Ammon's horn (tissue), 1 donor: ENCODE measurements at places on chromosomes 1 and 21.

DNA sequence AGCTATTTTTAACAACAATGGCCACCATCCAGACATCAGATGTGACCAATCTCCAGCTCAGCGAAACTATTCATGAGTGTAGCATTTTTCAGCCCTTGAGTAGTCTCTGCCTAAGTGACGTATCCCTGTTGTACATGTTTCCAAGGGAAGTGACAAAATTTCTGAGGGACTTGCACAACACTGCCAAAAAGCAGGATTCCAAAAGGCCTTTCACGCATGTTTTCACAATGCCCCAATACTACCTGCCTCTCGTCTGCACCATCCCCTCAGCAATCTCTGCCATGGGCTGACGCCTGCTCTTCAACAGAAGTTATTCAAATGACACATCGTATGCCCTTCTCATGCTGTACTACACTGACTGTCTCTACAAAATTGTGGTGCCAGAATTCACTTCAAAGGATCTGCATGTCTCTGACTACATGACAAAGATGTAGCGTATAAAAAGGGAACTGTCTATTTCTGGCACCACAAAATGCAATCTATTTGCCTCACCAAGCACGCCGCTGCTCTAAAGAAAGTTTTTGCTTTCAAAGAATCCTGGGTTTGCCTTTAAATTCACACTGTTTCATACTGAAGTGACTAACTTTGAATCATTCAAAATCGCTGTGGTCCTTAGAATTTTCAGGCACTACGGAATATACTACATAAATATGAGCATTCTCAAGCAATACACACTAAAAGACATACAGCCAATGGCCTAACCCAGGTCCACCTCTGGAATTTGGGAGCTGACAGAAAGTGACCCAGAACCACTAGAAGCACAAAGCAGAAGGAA lies 32.9 kb downstream of the JAK1 start:
- peak; percentile 57 for DNase-seq

GRCh38 chr1:109112056-109112651 lies 1.8 kb upstream of the ELAPOR1 start:
- peak; percentile 52 for DNase-seq

GRCh38 chr1:168224991-168225390 lies 813 bp upstream of the SFT2D2 start:
- DNase-seq = no peak

GRCh38 chr1:63857478-63857877 lies 83.7 kb downstream of the ROR1 start:
- DNase-seq = no peak

DNA sequence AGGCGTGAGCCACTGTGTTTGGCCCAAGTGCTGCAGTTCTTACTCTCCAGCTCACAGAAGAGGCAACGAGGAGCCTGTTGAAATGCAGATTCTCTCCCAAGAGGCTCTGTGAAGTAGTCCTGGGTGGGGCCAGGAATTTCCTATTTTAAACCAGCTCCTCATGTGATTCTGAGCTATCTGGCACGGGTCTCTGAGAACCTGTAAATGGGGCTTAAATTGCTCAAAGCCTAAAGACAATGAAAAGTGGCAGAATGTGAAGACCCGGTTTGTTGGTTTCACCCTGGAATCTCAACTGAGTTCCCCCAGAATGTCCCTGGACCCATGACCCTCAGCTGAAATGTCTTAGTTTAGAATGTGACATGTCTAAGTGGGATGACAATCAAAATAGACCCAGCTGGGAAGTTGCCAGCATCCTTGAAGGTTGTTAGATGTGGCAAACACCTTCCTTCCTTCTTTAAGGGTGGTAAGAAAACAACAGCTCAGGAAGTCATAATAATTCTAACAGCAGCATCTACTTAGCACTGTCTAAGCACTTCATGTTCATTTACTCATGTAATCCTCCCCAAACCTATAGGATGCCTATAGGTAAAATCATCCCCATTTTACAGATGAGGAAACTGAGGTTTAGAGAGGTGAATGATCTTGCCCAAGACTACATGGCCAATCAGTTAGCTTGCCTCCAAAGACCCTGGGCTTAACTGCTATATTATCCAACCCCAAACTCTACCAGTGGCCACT lies 20.9 kb upstream of the ATP5PO start:
- no peak for DNase-seq

DNA sequence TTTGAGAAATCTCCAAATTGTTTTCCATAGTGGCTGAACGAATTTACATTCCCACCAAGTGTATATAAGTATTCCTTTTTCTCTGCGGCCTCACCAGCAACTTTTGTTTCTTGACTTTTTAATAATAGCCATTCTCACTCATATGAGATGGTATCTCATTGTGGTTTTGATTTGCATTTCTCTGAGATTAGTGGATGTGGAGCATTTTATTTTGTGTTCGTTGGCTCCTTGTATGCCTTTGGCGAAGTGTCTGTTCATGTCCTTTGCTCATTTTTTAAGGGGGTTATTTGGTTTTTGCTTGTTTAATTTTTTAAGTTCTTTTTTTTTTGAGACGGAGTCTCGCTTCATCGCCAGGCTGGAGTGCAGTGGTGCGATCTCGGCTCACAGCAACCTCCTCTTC lies 45.1 kb upstream of the MPC2 start:
- no peak for DNase-seq

- no peak for DNase-seq
Measured at GRCh38 chr1:54271341-54271740, 71.4 kb downstream of the MRPL37 start.

DNA sequence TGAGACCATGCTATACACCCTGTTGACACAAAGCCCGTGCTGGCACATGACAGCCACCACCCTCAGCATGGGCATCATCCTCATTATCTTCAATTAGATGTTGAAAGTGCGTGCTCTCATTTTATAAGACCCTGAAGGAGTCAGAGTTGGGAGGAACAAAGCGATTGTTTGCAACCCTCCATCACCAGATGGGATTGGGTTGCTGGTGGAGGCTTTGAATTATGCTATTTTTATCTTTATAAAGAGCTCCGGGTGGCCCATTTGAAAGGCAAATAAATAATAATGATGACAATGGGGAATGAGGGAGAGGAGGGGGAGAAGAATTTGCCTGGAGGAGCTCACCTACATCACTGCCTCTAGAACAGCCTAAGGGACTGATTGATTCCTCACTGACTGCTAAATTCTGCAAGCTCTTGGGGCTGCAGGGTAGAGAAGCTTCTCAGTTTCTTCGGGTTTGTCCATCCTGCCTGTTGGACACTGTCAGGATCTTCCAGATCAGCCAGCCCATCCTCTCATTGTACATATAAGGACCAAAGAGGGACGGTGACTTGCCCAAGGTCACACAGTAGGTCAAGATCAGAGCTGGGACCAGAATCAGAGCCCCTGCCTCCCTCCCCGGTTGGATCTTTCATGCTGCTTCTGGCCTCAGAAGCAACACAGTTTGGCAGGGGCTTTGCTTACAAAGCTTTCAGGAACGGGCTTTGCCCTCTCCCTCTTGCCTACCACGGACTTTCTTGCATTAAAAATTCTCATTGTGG lies 130.9 kb upstream of the ZBTB40 start:
- DNase-seq = no peak

- DNase-seq = no peak
Measured at GRCh38 chr1:228277491-228278431, 69.9 kb downstream of the OBSCN start.

GRCh38 chr1:156608981-156609380 lies 7.7 kb upstream of the GPATCH4 start:
- DNase-seq = no peak

- no peak for DNase-seq
Measured at GRCh38 chr1:228666686-228667623, 68.3 kb upstream of the RHOU start.

- no peak for DNase-seq
Measured at GRCh38 chr1:160137216-160137862, 14.1 kb upstream of the ATP1A4 start.

DNA sequence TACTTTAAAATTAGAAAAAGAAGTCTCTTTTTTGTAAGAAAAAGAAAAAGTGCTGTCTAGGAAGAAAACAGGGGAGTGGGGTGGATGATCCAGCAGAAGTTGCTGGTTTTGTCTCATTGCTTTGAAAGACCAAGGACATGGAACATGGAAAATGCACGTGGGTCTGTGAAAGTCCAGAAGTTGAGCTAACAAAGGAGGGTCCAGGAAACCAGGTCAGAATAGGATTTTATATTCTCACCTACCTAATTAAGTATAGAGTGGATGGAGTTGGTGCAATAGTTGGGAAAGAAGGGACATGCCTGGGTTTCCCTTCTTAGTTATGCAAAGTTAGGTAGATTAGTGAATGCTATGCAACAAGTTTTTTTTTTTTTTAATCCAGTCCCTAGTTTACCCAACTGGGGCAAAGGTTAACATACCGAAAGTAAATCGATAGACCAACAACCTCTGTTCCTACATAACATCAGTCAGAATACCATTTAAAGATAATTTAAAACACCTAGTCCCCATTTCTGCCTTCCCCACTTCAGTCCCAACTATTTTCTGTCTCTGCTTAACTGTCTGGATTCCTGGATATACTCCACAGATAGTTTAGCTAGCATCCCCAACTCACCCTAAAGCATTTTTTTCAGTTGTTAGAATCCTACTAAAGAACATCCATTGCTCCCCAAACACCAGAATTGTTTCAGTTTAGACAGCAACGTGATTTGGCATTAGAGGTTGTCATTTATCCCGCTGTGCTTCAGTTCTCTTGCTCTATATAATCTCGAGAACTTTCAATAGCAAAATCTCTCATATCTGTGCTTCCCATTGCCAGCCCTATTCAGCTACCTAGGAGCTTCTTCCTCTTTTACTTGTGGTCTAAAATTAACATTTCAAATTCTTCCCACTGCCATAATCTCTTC lies 105.7 kb upstream of the PLPPR5 start:
- DNase-seq = no peak

DNA sequence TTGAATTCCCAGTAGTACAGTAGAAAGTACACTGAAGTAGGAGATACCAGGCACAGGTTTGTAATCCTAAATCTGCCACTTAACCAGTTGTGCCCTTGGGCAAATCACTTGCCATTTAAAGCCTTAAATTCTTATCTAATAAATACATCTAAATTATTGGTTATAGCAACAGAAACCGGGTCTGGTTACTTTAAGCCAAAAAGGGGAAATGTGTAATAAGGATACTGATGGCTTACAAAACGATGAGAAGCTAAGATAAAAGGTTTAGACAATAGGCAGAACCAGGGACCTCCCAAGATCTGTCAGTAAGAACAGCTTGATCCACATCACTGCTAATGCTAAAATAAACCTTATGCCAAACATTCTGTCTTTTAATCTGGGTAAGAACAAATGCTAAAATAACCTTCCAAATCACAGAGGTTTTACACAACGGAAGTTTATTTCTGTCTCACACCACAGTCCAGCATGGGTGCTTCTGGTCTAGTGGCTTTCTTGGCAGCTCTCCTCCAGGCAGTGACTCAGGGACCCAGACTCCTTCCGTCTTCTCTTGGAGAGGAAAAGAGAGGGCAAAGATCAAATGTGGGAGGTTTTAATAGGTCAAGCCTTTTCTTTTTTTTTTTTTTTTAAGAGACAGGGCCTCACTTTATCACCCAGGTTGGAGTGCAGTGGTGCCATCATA lies 16.5 kb upstream of the ZMYM1 start:
- DNase-seq = peak; percentile 7

- peak; percentile 98 for DNase-seq
Measured at GRCh38 chr1:7953850-7954609, 7.5 kb upstream of the PARK7 start.

DNA sequence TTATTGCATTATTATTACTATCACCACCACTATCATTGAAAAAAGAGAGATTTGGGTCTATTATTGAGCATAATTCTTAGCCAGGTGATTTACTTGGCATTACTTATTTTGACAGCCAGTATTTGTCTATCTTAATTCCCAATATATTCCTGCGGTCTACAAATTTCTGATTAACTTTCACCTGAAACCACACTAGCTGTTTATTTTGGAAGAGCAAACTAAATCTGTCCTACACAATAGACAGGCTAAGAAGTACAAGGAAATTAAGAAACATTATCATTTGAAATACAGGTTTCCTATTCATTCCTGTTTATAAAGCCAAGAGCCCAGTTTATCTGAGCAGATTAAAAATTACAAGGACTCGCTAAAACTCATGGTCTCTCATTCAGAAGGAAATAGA lies 6.9 kb upstream of the LYST start:
- DNase-seq = no peak

GRCh38 chr1:47838562-47839432 lies 158.4 kb downstream of the TRABD2B start:
- no peak for DNase-seq

DNA sequence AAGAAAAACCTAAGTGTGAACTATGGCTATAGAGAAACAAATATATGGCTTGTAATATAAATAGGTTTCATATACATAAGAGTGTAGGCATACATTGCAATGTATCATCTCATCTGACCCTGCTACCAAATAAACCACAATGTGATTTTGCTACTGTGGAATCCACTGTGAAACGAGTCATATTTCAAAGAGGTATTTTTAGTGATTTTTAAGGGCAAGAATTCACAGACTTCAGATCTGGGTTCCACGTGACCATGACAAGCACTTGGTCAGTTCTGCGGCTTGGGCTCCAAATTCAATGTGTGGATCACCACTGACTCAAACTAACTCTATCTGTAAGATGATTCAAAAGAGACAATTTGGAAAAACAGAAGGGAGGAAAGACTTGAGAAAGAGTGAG lies 147.0 kb upstream of the ERG start:
- DNase-seq = no peak

- no peak for DNase-seq
Measured at GRCh38 chr21:16695074-16695473, 817.8 kb upstream of the CXADR start.

GRCh38 chr1:85495556-85495955 lies 30.6 kb upstream of the DDAH1 start:
- no peak for DNase-seq

- DNase-seq = no peak
Measured at GRCh38 chr1:14487671-14488070, 110.8 kb upstream of the KAZN start.

- DNase-seq = no peak
Measured at GRCh38 chr21:35602811-35603362, 457.4 kb downstream of the SETD4 start.

DNA sequence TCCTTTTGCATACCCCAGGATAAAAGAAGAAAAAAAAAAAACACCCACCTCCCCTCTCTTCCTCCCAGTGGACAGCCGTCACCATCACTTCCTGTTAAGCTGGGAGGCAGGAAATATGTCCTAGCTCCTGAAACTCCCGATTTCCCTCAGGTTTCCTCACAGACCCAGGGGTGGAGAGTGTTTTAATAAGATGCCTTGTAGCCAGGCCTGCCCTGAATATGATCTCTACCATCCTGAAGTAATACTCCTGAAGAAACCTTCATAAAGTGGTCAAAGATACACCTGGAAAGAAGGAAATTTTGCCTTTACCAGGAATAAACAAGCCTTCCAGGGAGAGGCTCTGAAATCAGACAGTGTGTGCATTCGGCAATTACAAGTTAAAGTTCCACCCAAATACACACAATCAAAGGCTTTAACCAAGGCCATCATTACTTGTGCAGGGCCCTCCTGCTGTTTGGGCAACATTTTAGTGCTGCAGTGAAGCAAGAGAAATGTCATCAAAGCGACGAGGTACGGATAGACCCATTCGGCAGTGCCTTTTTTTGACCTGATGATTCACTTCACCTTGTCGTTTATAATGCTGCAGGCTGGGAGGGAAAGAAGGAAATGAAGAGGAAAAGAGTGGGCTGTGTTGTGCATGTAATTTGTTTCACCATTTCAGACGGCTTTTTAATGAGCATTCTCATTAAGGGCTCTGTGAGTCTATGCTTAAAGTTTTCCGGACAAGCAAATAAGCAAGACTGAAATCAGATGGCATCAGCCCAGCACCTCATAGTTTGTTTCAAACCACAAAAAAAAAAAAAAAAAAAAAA lies 41.0 kb upstream of the RASAL2 start:
- peak; percentile 4 for DNase-seq

- no peak for DNase-seq
Measured at GRCh38 chr1:66359815-66360214, 174.1 kb upstream of the SGIP1 start.
